ENCODE measurements at places on chromosomes 5 and 9.

GRCh38 chr5:43514025-43514424 lies 923 bp downstream of the C5orf34 start:
- DNase-seq, result no peak

GRCh38 chr5:151699071-151699901 lies 12.6 kb upstream of the SPARC start:
- no peak for DNase-seq

DNA sequence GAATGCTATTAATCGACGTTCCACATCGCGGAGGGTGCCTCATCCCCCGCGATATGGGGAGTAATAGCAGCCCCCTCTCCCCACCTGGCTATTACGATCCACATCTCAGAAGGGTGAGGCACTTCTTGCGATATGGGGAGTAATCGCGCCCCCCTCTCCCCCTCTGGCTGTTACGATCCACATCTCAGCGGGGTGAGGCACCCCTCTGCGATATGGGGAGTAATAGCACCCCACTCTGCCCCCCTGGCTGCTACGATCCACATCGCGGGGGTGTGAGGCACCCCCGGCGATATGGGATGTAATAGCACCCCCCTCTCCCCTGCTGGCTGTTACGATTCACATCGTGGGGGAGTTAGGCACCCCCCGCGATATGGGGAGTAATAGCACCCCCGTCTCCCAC lies 128.5 kb downstream of the TMEM38B start:
- DNase-seq, result no peak

DNA sequence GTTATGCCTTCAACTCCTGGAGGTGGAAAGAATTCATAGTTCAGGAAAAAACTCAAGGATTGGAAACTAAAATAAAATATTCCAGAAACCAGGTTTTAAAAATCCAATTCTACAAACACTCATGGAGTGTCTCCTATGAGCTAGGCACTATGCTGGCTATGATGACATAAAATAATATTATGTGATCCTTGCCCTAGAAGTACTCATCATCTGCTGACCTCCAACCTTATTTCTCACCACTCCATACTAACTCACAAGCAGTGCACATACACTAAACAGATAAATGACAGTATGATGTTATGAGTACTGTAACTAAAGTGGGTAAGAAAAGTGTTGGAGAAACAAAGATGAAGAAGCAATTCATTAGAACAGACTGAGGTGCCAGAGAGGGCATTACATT lies 93.2 kb upstream of the NR5A1 start:
- no peak for DNase-seq

GRCh38 chr5:150258130-150258529 lies 31.4 kb downstream of the CAMK2A start:
- no peak for DNase-seq

GRCh38 chr9:19416143-19416542 lies 7.3 kb downstream of the ACER2 start:
- DNase-seq, result no peak

DNA sequence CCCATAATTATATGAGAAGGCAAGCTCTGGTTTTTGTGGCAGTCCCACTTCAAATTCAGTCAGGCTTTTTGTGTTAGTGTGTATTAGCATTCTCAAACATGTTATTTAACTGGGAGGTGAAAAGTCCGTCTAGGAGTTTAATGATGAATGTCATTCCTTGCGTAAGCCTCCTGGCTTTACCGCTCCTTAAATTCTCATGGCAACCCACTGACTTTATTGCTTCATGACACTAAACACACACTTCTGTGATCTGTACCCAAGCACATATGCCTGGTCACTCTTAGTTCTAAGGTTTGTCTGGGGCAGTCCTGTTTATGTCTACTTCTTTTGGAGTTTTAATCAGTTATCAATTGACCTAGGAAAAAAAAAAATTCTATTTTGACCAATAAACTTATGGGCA lies 677.9 kb upstream of the DMAC1 start:
- no peak for DNase-seq

- DNase-seq, result no peak
These were observed 138.2 kb upstream of the RORB start for GRCh38 chr9:74358959-74359358.

DNA sequence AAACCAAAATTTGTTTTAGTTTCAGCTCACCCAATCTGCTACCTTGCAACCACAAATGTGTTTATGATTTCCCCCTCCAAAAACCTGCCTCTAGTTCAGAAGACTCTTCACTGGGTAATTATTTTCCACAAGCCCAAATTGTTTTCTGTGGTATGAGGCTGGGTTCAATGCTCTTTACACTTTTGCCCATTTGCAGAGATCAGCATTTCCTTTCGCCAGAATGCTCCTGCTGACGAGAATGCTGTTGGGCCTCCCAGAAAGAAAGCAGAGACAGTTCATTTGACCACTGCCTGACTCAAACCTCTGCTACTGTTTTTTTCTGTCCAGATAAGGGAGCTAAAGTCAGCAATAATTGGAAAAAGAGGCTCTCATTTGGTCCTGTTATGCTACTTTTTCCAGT lies 427.3 kb downstream of the PDE4D start:
- DNase-seq, result no peak

- no peak for DNase-seq
These were observed 134.0 kb downstream of the PARP8 start for GRCh38 chr5:50800410-50800809.

DNA sequence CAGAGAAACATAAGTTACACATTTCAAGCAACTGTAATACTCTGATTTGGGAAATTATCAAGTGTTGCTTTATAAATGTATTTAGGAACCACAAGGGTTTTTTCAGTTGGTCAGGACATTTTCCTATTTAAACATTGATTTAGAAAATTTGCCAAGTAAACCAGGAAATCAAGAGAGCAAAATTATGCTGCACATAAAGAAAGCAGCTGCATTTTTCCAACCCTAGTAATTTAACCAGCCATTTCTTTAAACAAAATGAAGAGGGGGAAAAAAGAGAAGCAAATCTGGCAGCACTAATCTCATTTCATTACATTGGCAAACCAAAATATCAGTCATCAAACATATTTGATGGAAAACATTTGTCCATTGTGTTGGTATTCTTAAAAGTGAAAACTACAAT lies 271.4 kb downstream of the TLE1 start:
- no peak for DNase-seq

DNA sequence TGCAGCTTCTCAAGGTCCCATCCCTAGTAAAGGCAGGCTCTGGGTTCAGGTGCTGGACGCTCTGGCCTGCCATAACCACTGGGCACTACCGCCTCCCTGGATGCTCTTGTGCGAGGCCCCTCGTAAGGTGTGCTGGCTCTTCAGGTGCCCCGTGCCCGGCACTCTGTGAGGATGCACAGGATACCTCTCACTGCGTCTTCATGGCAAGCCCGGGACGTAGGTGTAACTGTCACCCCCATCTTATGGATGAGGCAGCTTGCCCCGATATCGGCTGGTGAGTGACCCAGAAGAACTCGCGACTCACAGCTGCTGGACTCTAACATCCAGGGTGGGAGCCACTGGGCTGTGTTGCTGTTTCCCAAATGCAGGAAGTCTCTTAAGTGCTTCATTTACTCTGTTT lies 79.0 kb downstream of the GTF3C4 start:
- no peak for DNase-seq

DNA sequence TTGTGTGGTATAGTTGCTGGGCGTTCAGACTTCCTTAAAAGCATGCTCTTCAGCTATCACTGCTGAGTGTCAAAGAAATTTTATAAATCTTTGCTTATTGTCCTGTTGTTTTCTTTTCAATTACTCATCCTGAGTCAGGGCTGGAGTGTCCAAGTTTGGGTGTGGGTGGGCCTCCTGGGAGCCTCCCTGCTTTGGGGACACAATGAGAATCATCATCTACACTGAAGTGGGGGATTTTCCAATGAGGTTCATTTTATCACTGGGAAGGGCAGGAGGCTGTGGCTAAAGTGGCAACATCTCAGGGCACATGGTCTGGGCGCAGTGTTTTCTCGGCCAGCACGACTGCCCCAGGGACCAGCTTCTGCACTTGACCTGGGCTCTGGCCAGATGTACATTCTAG lies 19.5 kb downstream of the GFPT2 start:
- DNase-seq, result no peak

DNA sequence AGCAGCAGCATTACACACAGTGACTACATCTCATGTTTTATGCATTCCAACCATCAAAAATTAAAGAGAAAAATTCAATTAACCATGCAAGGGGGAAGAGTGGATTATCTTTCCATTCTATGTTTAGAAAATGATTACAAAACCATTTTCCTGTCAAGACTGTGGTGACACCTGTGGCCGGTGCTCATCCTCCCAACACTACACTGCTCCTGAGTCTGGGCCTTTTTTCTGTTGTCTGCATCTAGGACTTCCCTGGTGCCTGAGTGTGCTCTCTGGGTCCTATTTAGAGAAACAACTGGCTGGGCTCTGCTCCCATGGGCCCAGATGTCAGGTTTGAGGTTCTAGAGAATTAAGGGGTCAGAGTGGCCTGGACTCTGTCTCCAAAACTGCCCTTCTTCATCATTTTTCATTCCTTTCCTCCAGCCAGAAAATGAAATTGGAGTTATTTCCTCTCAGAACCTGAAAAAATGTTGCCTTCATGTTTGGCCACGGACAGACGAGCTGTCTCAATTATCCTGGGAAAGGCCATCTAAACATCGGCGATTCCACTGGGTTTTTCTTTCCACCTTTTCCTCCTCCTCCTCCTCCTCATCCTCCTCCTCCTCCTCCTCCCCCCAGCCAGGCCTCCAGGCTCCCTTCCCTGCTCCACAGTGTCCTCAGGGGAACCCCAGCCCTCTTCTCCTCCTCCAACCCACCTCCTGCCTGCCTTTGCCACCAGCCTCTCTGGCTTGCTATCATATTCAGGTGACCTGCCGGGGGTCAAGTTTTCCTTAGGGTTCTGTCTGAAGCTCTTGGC lies 11.4 kb upstream of the ARSI start:
- DNase-seq, result no peak

DNA sequence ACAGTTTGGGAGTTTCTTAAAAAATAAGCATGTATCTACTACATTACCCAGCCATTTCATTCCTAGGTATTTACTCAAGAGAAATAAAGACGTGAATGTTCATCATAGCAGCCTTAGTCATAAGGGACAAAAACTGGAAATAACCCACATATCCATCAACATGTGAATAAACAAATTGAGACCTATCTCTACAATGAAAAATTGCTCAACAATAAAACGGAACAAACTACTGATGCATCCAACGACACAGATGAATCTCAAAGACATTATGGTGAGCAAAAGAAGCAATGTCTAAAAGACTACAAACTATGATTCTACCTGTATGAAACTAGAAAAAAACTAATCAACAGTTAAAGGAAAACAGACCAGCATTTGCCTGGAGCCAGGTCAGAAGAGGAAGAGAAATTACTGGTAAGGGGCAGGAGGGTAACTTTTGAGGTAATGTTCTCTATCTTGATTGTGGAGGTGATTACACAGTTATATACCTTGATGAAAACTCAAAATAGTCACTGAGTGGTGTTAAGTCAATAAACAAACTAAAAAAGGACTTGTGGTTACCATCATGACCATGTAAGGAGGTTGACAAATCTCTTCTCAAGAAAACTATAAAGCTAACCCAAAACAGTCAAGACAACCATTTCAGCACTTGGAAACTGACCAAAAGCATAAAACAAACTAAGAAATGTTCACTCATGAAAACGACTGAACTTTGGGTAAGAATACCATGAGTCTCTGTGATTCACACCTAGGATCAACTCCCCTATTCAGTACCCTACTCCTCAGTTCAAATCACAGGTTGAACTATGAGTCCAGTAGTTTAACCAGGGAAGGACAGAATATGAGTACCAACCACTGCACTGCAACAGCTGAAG lies 10.4 kb downstream of the UIMC1 start:
- DNase-seq, result no peak

DNA sequence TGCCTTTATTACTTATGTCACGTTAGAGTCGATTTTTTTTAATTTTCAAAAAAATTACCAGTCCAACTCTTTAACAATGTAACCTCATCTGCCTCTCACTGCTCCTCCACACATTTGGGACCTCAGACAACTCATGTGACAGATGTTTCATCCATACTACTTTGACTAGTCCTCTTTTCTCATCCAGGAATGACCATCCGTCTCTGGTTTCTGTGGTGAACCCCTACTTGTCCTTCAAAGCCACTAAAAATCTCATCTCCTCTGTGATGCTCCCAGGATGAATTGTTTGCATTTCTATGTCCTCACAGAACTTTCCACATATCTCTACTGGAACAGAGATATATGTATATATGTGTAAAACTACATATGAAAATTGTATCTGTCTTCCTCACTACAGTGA lies 149.8 kb upstream of the ZNF462 start:
- no peak for DNase-seq

DNA sequence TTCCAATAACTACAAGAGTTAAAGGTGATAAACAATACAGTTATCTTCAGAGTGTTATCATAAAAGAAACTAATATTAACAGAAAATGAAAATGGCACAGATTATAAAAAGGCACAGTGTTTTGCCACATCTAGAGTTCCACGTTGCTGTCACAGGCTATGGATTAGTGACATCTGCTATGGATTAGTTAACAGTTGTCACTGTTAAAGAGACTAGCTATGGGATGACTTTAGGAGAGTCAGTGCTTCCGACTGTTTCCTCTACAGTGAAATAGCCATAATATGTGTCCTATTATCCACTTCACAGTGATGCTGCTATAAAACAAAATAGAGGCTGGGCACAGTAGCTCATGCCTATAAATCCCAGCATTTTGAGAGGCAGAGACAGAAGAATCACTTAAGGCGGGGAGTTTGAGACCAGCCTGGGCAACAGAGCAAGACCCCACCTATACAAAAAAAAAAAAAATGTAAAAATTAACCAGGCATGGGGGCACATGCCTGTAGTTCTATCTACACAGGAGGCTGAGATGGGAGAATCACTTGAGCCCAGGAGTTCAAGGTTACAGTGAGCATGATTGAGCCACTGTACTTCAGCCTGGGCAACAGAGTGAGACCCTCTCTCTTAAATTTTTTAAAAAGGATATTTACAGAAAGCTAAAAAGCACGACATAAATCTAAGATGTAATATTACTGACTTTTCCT lies 19.7 kb downstream of the MAPKAP1 start:
- DNase-seq, result no peak

- peak; percentile 11 for DNase-seq
These were observed 696 bp downstream of the ZFP62 start for GRCh38 chr5:180860273-180860886.

GRCh38 chr9:133994353-133995011 lies 2.4 kb upstream of the VAV2 start:
- DNase-seq, result peak; percentile 71

DNA sequence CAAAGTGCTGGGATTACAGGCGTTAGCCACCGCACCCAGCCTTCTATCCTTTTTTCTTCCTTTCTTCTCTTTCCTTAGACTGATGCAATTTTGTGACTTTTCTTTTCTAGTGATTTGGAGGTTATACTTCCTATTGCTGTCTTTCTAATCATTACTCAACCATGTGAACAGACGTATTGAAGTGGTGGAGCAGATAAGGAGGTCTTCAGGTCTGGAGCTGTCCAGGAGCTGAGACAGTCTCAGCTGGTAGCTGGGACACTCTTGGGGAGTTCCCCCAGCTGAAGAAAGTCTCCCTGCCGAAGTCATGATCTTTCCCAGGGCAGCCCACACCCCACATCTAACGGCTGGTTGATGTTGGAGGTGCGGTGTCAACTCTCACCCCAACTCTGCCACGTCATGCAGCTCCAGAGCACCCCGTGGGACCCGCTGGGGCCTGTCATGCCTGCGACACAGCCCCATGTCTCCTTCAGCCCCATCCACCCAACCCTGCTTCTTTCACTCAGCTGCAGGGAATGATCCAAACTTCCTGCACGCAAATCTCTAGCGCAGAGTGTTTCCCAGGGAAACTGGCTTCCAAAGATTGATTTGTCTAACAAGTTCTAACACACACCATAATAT lies 41.1 kb downstream of the NSUN2 start:
- DNase-seq, result no peak
